ENCODE measurements at places on chromosomes 12 and 14.

- DNase-seq: no peak
Measured at GRCh38 chr12:106712768-106713167, 61.7 kb upstream of the RIC8B start.

DNA sequence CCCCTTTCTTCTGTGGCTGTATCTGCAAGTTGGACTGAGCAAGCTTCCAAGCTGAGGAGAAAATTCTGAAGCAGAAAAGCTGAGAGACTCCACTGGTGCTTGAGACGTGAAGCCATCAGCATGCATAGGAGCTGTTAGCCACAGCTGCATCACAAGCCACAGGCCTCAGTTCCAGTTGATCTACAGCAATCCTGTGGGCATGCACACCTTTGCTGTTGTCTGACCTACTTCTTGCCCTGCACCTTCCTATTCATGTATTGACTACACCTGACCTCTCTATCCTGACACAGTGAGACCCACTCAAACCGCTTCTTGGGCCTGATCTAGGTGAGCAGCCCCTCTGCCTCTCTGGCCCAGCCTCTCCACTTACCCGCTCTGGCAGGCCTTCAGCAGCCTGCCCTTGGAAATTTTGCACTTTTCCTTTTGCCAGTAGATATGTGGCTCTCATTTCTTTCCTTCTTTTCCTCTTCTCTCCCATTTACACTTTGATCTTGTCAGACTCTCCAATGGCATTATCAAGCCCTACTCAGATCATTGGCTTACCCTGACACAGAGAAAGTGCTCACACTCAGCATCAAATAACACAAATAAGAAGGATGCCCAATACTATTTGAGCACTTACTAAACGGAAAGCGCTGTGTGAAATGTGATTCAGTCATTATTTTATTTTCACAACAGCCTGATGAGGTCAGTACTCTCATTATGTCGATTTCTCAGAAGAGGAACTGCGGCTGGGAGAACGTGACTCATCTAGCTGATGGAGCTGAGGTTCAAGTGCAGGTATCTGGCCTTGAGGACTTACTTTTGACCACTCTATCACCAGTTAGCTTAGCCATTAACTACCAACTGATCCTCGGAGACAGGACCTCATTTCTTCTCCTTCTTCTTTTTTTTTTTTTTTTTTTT, 21.9 kb upstream of the PTGR2 start:
- DNase-seq: no peak

- no peak for DNase-seq
Measured at GRCh38 chr12:55780685-55781084, 36.8 kb downstream of the SARNP start.

DNA sequence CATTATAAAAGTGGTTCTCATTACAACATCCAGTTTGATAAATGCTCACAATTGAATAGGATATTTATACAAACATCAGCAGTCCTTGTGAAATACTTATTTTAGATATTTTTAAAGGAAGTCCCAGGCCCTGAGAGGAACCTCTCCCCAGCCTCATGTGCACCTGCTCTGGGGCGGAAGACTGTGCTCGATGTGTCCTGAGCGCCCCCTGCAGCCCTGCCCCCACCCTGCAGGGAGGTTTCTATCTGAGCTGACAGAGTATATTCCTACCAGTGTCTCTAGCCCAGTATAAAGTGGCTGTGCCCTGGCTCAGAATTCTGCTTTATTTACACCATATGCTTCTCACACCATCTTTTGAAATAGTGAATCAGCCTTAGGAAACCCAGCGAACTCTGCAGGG, 1349.1 kb downstream of the TMEM121 start:
- DNase-seq: no peak

DNA sequence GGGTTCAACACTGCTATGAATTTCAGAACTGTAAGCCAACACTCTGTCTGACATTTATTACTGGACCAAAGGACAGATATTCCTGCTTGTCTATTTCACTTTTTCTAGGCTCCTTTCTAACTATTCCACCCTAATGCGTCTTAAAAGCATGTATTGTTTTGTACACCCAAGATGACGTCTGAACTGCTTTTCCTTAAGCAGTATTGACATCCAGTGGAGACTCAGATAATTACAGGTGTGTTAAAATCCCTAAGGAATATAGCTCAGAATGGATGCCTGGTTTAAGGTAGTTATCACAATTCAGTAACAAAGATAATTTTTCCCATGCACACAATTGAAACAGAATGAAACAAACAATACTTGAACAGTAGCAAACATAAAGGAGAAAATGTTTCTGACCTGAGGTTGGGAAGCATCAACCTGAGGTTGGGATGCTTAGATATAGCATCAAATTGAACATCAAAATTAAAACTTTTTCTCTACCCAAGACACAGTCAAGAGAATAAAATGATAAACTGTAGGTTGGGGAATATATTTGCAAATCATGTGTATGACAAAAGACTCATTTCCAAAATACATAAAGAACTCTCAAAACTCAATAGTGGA, 93.7 kb upstream of the PTPRR start:
- DNase-seq: no peak

- no peak for DNase-seq
Measured at GRCh38 chr14:100049220-100049619, 16.0 kb upstream of the EVL start.

DNA sequence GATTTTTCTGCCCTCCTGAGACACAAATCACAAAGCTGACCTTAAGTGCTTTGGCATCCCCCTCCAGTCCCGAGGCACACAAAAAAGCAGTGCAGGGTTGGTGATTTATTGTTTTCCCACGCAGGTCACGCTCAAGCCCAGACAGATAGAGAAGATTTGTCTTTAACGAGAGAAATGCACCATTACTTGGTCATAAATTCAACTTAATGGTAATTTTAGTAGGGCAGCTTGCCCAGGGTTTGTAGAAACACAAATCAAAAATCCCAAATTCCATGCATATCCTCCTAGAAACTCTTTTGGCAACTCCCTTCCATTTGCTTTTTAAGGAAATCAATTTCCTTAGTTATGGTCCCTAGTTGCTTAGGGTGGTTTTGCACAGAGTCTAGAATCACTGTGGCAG, 132.6 kb downstream of the IGF1 start:
- DNase-seq: no peak

All from activated naive CD4-positive, alpha-beta T cell (primary cell).